Tibial nerve (tissue), 4 donors: ENCODE measurements at places on chromosomes 12 and 14.

DNA sequence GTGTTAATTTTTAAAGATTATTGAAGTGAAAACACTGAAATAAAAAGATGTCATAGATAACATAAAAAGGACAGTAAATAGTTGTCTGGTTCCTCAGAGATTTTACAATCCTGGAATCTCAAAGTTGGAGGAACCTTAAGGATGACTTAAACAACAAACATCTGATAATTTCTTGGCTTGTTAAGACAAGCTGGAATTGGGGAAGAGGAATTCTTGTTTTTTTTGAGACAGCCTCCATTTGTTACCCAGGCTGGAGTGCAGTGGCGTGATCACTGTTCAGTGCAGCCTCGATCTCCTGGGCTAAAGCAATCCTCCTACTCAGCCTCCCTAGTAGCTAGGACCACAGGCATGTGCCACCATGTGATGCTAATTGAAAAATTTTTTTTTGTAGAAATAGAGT lies 2.3 kb downstream of the ZNF410 start:
- no peak overlapping the region for H3K4me3 ChIP-seq
- DNase-seq: no peak
- H3K27me3 ChIP-seq: no peaks in the 10 kb centered on the region
- no peak overlapping the region for H3K27ac ChIP-seq
- peaks cover 15% of the 10 kb centered on the region for H3K36me3 ChIP-seq

DNA sequence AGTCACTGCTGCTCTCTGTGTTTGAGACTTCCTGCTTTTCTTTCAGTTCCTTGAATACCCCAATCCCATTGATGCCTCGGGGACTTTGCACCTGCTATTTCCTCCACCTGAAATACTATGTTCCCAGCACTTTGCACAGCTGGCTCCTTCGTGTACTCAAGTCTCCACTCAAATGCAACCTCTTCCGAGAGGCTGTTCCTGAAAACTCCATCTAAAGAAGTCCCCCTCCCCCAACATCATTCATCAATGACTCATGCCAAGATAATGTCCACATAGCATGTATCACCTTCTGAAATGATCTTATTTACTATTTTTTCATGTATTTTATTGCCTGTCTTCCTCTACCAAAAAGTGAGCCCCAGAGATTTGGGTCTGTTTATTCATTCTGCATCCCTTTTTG lies 48.6 kb downstream of the HSPB8 start:
- DNase-seq: no peak
- no peaks in the 10 kb centered on the region for H3K4me1 ChIP-seq
- no peaks in the 10 kb centered on the region for H3K27me3 ChIP-seq
- no peak overlapping the region for H3K4me3 ChIP-seq
- no peak overlapping the region for H3K27ac ChIP-seq

- H3K36me3 ChIP-seq: no peaks in the 10 kb centered on the region
- no peak overlapping the region for H3K27ac ChIP-seq
- no peak for DNase-seq
- no peaks in the 10 kb centered on the region for H3K4me1 ChIP-seq
Observed at GRCh38 chr14:53260286-53260685, 107.2 kb upstream of the DDHD1 start.

DNA sequence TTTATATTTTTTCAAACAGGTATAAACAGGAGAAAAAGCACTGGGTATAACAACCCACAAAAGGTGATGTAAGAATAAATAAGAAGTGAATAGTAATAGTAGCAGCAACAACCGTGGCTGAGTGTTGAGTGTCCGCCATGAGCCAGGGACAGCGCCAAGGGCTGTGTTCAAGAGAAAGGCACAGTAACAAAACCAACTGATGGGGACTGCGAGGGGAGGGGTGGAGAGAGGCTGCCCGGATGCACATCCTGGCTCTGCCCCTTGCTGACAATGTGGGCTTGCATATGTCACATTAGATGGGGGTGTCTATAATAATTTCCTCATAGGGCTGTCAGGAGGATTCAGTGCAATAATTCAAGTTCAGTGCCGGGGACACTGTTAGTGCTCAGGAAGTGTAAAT lies 912.4 kb downstream of the VRK1 start:
- H3K4me3 ChIP-seq: no peak overlapping the region
- H3K36me3 ChIP-seq: no peaks in the 10 kb centered on the region
- DNase-seq: no peak
- no peaks in the 10 kb centered on the region for H3K4me1 ChIP-seq

GRCh38 chr12:29695026-29695425 lies 88.7 kb downstream of the TMTC1 start:
- no peaks in the 10 kb centered on the region for H3K36me3 ChIP-seq
- no peaks in the 10 kb centered on the region for H3K27me3 ChIP-seq
- no peak overlapping the region for H3K4me3 ChIP-seq
- H3K4me1 ChIP-seq: no peaks in the 10 kb centered on the region
- no peak overlapping the region for H3K27ac ChIP-seq
- no peak for DNase-seq

DNA sequence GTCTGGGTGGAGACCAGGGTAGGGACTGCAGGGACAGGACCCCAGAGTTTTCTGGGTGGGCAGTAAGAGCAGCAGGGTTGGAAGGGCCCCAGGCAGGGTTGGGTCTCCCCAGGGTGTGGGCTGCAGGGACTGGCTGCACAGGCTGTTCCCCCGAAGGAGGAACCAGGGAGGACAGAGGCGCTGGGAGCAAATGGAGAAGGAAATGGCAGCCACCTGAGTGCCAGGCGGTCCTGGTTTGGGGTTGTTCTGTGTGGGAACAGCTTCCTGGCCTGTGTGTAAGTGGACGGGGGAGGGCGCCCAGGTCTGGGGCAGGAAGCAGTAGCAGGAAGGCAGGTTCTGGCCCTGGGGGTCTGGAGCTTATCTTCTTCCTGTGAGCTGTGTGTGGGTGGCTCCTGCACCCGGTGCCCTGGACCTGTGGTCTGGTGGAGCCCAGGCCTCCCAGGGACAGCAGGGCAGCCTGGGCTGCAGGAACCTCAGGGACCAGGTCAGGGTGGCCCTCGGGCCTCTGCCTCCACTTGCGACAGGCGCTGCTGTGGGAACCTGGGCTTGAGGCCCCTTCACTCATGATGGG lies 372.8 kb downstream of the TMEM121 start:
- no peaks in the 10 kb centered on the region for H3K36me3 ChIP-seq
- no peaks in the 10 kb centered on the region for H3K27me3 ChIP-seq
- H3K27ac ChIP-seq: no peak overlapping the region
- no peaks in the 10 kb centered on the region for H3K4me1 ChIP-seq
- no peak for DNase-seq

DNA sequence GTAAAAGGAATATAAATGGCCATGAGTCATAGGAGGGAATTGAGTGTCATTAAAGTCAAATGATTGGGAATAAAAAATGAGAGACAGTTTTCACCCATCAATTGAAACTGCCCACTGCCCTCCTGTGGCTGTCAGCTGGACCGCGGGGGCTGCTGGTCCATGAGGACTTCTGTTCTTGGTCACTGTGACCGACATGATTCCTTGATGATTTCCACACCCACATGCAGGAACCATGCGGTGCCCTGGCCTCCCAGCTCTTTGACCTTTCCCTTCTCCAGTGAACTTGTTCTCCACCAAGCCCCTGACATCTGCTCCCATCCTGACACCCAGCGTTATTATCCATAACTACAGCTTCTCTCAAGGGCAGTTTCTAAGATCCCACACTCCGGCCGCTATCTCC lies 48.4 kb downstream of the C12orf75 start:
- H3K36me3 ChIP-seq: no peaks in the 10 kb centered on the region
- H3K27ac ChIP-seq: no peak overlapping the region
- DNase-seq: no peak
- no peaks in the 10 kb centered on the region for H3K4me1 ChIP-seq

DNA sequence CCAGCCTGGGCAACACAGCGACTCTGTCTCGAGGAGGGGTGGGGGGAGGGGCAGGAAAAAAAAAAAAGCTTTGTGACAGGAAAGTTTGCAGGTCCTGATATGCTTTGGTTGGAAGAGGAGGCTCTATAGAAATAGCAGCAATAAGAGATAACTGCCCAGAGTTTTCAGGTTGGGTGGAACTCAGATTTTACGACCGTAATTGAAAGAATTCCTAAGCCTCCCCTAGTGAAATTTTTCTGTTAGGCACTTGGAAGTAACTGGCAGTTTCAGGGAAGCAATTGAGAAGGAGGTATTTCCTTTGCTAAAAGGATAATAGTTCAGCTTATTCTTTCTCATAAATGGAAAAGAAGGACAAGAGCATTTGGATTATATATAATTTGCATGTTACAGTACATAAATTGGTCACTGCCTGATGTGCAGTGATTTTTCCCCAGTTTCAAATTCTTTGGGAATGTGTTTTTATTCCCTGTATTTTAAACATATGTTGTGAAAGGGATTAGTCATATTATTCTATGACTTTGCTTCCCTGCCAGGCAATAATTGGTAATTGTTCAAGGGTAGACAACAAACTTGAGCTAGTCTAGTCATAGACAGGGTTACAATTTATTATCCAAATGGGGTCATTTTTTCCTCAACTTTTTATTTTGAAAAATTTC lies 452.8 kb downstream of the AEBP2 start:
- H3K27me3 ChIP-seq: no peaks in the 10 kb centered on the region
- H3K36me3 ChIP-seq: no peaks in the 10 kb centered on the region
- H3K4me1 ChIP-seq: no peaks in the 10 kb centered on the region
- no peak overlapping the region for H3K4me3 ChIP-seq
- H3K27ac ChIP-seq: no peak overlapping the region

GRCh38 chr12:111773801-111774551 lies 7.2 kb downstream of the ALDH2 start:
- H3K4me1 ChIP-seq: peaks cover 41% of the 10 kb centered on the region
- peak; percentile 55 for DNase-seq
- H3K27ac ChIP-seq: peak overlapping the region; percentile 43
- peaks cover 23% of the 10 kb centered on the region for H3K36me3 ChIP-seq
- no peaks in the 10 kb centered on the region for H3K27me3 ChIP-seq

- H3K4me1 ChIP-seq: peaks cover 18% of the 10 kb centered on the region
- DNase-seq: no peak
- H3K27me3 ChIP-seq: no peaks in the 10 kb centered on the region
- peak overlapping the region; percentile 35 for H3K27ac ChIP-seq
- no peak overlapping the region for H3K4me3 ChIP-seq
- no peaks in the 10 kb centered on the region for H3K36me3 ChIP-seq
Observed at GRCh38 chr12:12467264-12467663, 95.4 kb downstream of the DUSP16 start.

- DNase-seq: no peak
- H3K27me3 ChIP-seq: no peaks in the 10 kb centered on the region
- H3K27ac ChIP-seq: no peak overlapping the region
- H3K4me1 ChIP-seq: peaks cover 3% of the 10 kb centered on the region
- H3K4me3 ChIP-seq: no peak overlapping the region
Observed at GRCh38 chr14:93717668-93718320, 70.5 kb downstream of the PRIMA1 start.

GRCh38 chr14:57329833-57330232 lies 60.6 kb upstream of the NAA30 start:
- H3K4me1 ChIP-seq: no peaks in the 10 kb centered on the region
- no peaks in the 10 kb centered on the region for H3K36me3 ChIP-seq
- H3K27ac ChIP-seq: no peak overlapping the region
- no peak overlapping the region for H3K4me3 ChIP-seq

DNA sequence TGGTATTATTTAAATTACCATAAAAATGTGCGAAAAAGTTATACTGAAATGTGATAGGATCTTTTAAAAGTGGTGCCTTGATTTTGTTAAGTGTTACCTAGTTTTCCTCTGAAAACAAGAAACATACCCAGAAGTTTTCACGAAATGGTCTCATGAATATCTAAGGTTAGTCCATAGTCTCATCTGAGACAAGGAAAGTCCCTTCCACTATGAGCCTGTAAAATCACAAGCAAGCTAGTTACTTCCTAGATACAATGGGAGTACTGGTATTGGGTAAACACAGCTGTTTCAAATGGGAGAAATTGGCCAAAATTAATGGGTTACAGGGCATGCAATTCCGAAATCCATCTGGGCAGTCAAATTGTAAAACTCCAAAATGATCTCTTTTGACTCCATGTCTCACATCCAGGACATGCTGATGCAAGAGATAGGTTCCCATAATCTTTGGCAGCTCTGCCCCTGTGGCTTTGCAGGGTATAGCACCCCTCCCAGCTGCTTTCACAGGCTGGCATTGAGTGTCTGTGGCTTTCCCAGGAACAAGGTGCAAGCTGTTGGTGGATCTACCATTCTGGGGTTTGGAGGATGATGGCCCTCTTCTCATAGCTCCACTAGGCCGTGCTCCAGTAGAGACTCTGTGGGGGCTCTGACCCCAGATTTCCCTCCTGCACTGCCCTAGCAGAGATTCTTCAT lies 271.4 kb downstream of the NAV3 start:
- no peak overlapping the region for H3K4me3 ChIP-seq
- H3K27me3 ChIP-seq: no peaks in the 10 kb centered on the region
- H3K27ac ChIP-seq: no peak overlapping the region
- no peaks in the 10 kb centered on the region for H3K36me3 ChIP-seq

DNA sequence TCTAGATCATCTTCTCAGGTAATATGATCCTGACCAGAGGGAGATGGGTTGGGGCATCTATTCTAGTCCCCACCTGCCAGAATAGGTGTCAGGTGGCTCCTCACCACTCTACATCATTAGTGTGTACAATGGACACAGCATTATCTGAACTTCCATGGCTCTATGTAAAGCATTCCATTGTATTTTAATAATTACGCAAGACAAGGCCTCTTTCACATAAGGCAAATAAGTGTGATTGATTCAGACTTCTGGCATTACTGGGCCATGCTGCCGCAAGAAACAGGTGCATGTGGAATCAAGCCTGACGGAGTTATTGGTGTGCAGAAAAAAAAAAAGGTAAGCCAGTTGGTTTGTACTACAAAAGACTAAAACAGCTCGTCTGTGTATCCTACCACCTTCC lies 3.1 kb upstream of the DDHD1 start:
- H3K4me1 ChIP-seq: no peaks in the 10 kb centered on the region
- H3K4me3 ChIP-seq: no peak overlapping the region
- DNase-seq: no peak
- no peaks in the 10 kb centered on the region for H3K36me3 ChIP-seq

DNA sequence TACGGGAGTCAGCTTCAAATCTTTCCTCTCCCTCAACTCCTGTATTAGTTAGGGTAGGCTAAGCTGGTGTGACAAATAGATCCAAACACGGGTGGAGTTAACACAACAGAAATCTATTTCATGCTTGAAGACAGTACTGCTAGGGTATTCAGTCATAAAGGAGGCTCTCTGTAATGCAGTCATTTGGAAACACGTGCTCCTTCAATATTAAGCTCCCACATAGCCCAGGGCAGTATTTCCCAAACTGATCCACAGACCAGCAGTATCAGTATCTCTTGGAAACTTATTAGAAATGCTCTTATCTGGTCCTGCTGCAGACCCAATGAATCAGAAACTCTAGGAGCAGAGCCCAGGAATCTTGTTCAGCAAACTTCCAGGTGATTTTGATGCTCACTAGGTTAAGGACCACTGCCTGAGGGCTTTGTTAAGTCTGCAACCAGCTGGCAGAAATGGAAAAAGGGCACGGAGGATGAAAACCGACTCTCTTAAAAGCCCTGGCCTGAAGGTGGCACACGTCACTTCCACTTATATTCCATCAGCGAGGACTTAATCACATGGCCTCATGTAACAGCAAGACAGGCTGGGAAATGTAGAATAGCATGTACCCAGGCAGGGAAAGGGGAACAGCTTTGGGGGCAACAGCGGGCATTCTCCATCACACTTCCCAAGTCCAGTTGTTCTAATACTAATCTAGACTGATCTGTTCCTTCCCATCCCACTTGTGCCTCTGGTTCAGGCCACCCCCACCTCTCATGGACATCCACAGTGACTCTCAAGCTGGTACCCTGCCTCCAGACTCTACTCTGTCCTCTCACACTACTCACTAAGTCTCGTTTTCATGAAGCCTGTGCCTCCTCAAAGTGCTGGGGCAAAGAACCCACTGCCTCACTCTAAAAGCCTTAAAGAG lies 38.2 kb upstream of the RIC8B start:
- H3K27ac ChIP-seq: no peak overlapping the region
- H3K4me1 ChIP-seq: peaks cover 4% of the 10 kb centered on the region
- H3K4me3 ChIP-seq: no peak overlapping the region
- H3K36me3 ChIP-seq: no peaks in the 10 kb centered on the region
- no peaks in the 10 kb centered on the region for H3K27me3 ChIP-seq
- DNase-seq: no peak
